ENCODE measurements at places on chromosomes 3 and 15. TPM values are rescaled to one million over a fixed set of nuclear protein-coding genes. Genes with fewer than 3 reads are reported as not detected.

DNA sequence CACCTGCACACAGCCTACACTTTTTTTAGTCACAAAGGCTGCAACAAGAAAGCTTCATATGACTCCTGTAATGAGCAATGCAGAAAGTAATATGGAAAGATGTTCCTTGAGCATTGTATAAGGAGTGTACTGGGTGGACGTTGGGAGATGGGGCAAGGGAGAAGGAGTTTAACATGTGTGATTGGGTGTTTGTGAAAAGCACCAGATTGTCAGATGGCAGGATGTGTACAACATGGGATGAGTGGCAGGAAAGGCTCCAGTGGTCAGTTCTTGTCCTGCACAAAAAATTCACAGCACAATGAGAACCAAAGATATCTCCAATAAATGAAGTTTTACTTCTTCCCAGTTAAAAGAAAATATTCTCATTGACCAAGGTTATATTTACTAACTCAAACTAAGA lies 255.1 kb downstream of the EPHA3 start:
- no peak for DNase-seq

DNA sequence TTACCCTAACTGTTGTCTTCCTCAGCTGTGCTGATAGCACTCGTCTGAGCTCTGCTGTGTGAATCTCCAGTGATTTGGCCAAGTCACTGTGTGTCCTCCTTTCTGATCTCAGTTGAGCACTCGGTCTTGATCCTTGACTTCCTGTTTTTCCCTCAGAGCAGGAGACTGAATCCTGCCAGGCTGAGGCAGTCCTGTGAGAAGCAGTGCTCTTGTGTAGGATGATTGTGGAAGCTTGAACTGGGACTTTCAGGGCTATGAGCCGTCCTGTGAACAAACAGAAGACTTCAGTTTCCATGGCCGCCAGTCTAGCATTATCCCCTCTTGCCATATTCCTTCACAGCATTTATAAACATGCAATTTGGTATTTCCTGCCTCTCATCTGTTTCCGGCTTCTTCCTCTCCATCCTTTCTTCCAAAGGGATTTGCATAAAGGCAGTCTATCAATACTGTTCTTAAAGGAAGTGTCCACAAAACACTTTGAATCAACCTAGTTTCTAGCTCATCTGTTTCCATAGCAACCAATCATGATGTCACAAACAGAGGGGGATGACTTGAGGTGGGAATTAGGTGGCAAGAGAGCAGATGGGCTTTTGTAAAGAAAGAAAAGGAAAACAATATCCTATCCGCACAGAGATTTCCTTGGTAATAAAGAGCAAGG lies 237.2 kb downstream of the AGBL1 start:
- no peak for DNase-seq

Gene ADAMTS9
- total RNA-seq, result 24.1 TPM

Gene TUSC7
- total RNA-seq, result not detected

DNA sequence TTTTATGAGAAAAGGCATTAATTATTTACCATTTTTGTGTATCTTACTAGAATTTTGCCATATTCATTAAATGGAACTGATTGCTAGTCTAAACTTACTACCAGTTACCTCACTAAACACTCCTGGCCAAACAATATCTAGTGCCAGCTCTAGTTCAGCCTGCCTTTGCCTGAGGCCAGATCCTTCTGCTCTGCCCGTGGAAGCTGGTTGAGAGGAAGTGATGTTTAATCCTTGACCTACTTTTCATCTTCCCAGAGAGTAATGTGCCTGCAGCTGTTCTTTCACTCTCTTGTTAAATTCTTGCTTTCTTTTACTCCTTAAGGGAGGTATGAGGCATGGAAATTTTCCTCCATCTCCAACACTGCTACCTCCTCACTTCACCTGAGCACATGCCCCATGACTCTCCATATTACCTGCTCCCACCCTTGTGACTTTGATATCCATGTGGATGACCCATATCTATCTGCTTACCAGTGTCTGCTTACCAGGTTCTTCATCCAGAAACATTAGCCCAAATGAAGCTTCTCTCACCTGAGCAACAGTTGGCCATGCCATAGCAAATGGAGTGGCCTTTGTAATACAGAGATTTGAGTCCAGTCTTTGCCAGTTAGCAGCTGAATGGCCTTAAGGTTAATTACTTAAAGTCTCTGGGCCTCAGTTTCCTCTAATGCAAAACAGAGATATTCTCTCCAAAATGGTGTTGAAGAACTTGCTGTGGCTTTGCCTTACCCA lies 53.4 kb downstream of the UBE2E1 start:
- no peak for DNase-seq

Gene LTK
- total RNA-seq, result not detected

Gene KNG1
- not detected for total RNA-seq

Gene NSUN3
- 26.9 TPM for total RNA-seq
